Body of pancreas (tissue), 4 donors: ENCODE measurements at places on chromosomes 6 and 20.
A peak's percentile ranks its signal among the peaks of the same experiment; 100 is the strongest.

GRCh38 chr6:117592983-117593759, 9.1 kb downstream of the GOPC start:
- H3K4me3 ChIP-seq = no peak overlapping the region
- no peak overlapping the region for H3K27ac ChIP-seq
- H3K27me3 ChIP-seq = no peaks in the 10 kb centered on the region

- no peaks in the 10 kb centered on the region for H3K4me1 ChIP-seq
- DNase-seq = no peak
- H3K27me3 ChIP-seq = no peaks in the 10 kb centered on the region
- no peak overlapping the region for H3K27ac ChIP-seq
Measured at GRCh38 chr20:38001981-38002380, 31.3 kb downstream of the TTI1 start.

DNA sequence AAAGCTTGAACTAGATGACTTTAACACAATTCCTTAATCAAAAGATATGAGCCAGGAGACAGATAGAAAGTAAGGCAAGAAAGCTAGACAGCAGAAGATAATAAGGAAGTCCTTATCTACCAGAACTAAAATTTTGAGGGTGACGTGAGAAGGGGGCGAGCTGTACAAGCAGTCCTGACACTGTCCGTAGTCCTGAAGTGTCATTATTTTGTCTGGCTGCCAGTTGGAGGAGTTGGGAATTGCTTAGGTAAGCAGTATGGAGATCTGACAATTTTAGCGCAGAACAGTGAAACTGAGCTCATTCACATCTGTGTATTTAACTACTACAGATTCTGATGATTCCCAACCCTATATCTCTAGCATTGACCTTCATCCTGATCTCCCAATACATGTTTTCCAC, 25.8 kb upstream of the CEP85L start:
- no peaks in the 10 kb centered on the region for H3K4me1 ChIP-seq
- H3K36me3 ChIP-seq = no peaks in the 10 kb centered on the region
- H3K27ac ChIP-seq = no peak overlapping the region
- H3K27me3 ChIP-seq = no peaks in the 10 kb centered on the region

DNA sequence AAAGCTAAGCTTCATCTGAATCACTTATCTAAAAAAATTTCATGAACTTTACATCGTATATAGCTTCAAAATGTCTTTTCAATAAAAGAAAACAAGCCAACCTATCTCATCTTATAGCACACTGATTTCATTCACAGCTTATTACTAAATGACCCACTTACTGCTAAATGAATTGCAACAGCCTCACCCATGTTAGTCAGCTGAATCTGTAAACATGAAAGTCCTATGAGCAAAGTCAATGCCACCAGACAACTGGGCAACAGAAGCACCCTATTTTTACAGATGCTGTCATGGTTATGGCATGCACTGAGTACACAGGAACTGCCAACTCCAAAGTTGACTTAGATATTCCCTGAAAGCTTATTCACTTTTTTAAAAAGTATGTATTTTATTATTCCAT, 41.2 kb upstream of the DST start:
- no peaks in the 10 kb centered on the region for H3K4me1 ChIP-seq
- H3K36me3 ChIP-seq = no peaks in the 10 kb centered on the region
- peak; percentile 57 for DNase-seq
- H3K4me3 ChIP-seq = no peak overlapping the region
- no peak overlapping the region for H3K27ac ChIP-seq

DNA sequence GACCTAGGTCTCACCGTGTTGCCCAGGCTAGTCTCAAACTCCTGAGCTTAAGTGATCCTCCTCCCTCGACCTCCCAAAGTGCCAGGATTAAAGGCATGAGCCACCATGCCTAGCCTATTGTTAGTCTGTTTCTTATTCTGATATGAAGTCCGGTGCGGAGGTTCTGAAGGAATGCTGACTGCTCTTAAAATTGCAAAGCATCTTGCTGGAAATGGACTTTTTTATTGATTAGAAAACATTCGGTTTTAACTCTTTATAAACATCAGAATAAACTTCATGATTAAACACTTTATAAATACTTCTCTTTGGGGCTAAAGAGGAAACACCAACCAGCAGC, 3.2 kb downstream of the TNFAIP3 start:
- no peak overlapping the region for H3K4me3 ChIP-seq
- H3K27me3 ChIP-seq = no peaks in the 10 kb centered on the region
- peaks cover 3% of the 10 kb centered on the region for H3K36me3 ChIP-seq
- peak overlapping the region; percentile 33 for H3K27ac ChIP-seq

DNA sequence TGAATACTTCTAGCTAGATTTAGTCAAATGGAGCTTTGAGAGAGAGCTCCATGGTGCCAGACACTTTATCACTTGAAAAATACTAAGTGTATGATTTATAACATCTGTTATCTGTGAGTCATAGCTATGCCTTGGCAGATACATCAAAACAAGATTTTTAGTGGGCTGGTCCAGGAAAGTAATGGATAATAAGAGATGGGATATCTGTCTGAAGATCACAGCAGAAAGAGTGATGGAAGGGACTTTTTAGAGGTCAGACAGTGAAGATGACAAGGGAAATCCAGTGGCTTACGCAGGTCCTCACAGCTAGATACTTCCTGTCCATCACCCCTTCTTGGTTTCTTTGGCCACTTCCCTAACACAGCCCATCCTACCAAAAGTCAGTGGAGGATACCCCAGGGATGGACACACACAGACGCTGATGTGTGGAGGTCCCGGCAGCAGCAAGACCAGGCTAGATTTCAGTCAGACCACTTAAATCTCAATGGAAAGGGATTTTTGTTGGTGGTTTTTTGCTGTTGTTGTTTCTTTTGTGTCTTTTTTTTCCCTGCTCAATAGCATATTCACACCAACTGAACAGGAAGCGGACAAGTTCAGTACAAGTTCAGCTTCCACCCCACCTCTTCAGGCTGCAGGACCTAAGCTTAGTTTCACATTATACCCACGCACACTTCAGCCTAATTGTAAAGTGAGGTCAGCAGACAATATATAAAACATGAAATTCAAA, 209.3 kb downstream of the ALDH8A1 start:
- no peaks in the 10 kb centered on the region for H3K4me1 ChIP-seq
- no peak overlapping the region for H3K4me3 ChIP-seq
- DNase-seq = no peak
- H3K36me3 ChIP-seq = no peaks in the 10 kb centered on the region
- H3K27ac ChIP-seq = no peak overlapping the region
- H3K27me3 ChIP-seq = no peaks in the 10 kb centered on the region

DNA sequence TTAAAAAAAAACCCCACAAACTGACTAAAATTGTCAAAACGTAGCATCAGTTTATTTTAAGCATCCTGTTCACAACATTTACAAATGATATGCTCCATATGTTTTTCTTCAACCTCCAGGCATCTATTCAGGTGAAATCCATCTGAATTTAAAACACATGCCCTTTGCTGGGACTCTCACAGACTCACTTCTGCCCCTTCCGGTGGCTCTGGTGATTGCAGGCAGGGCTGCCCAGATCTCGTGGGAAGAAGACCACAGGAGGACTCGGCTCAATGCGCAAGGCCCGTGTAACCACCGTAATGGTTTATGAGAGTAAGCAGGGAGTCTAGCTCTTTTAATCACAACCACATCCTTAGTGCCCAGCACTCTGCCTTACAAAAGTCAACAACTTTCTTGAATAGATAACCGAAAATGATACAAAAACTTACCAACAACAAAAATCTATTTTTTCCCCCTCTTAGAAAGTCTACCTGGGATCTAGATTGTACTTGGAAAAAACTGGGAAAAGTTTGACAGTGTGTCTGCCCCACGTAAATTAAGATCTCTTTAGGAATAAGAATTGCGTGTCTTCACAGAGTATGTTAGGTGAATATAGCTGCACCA, 139.1 kb downstream of the KIF16B start:
- no peaks in the 10 kb centered on the region for H3K4me1 ChIP-seq
- no peak overlapping the region for H3K4me3 ChIP-seq
- H3K36me3 ChIP-seq = no peaks in the 10 kb centered on the region
- DNase-seq = peak; percentile 77
- no peaks in the 10 kb centered on the region for H3K27me3 ChIP-seq

- peak overlapping the region; percentile 20 for H3K4me3 ChIP-seq
- peaks cover 45% of the 10 kb centered on the region for H3K4me1 ChIP-seq
- H3K27me3 ChIP-seq = no peaks in the 10 kb centered on the region
- no peak for DNase-seq
Measured at GRCh38 chr6:1605004-1605892, 4.5 kb upstream of the FOXC1 start.

DNA sequence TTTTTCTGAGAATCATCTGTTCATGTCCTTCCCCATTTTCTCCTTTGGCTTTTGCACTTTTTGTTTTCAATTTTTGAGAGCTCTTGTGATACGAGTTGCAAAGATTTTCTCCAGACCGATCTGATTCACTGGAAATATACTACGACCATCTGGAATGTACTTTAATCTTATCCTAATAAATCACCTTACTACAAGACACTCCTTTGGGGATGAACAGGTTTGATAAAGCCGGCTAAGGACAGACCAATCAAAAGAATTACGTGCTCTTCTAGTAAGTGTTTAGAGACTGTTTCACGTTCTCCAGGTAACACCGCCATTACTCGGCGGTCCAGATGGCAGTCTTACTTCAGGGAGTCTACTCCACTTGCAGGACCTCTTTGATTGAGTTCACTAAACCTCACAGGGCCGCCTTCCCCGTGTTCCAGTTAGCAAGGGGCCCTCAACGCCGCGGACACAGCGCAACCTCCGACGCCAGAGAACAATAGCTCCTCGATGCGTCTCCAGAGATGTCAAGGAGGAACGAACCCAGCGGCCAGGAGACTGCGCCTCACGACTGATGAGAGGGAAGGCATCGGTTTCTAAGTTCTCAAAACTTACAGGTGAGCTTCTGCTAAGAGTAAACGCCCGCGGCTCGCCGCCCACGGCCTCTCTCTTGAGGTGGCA, 920 bp upstream of the WTAP start:
- peak overlapping the region; percentile 100 for H3K27ac ChIP-seq
- no peaks in the 10 kb centered on the region for H3K36me3 ChIP-seq
- peak overlapping the region; percentile 40 for H3K4me3 ChIP-seq
- no peaks in the 10 kb centered on the region for H3K27me3 ChIP-seq

DNA sequence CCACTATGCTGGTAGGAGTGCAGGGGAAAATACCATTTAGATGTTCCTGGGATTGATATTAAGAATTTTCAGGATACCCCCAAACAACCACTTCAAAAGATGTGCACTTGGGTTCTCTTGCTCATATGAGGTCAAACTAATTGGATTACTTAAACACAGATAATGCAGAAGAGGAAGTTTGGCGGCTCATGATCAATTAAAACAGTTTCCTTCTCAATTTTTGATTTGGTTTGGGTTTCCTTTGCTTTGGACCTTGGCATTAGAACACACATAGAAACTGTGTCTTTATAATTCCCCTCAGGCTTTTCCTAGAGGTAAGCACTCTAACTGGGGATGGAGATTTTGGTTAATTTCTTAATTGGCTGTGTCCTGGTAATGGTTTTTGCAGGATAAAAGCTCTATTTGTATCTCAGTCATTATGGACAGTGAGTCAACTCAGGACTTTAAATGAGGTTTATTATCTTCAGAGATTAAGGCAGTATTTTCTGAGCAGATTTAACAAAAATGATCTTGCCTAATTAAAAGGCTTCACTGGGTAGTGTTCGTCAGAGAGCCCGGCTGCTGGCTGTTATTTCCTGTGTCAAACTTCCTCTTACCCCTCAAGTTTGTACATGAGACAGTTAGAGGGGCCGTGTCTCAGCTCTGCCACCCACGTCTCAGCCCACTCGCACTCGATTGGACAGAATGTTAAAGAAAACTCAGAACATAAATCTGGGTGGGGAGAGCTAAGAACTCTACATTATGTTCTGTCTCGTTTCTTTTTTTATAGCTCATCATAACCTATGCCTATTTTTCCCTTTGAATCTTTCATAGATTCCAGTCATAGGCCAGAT, 50.3 kb upstream of the PREP start:
- no peak for DNase-seq
- H3K4me3 ChIP-seq = no peak overlapping the region
- H3K36me3 ChIP-seq = no peaks in the 10 kb centered on the region
- H3K4me1 ChIP-seq = no peaks in the 10 kb centered on the region
- H3K27me3 ChIP-seq = no peaks in the 10 kb centered on the region
- H3K27ac ChIP-seq = no peak overlapping the region

- peak overlapping the region; percentile 94 for H3K27ac ChIP-seq
- no peaks in the 10 kb centered on the region for H3K36me3 ChIP-seq
- no peak overlapping the region for H3K4me3 ChIP-seq
Measured at GRCh38 chr6:106702046-106702445, 72.7 kb downstream of the QRSL1 start.

GRCh38 chr20:17646209-17646960, 35.7 kb downstream of the RRBP1 start:
- peak overlapping the region; percentile 72 for H3K27ac ChIP-seq
- no peak overlapping the region for H3K4me3 ChIP-seq
- peaks cover 99% of the 10 kb centered on the region for H3K4me1 ChIP-seq

DNA sequence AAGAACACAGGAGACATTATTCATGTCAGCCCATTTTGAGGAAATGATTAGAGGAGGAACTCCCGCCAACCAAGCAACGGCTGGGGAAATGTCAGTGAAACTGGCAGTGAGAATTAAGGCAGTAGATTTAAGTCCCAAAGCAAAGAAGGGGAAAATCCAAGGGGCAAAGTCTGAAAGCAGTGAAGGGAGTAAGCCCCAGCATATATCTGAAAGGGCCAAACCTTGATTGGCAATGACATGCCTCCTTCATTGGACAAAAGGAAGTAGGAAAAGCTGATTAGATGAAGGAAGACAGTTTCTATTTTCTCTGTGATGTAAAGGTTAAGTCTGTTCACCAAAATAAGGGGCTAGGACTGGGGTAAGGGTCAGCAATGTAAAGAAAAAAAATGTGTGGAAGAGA, 190.3 kb downstream of the RNF144B start:
- H3K4me1 ChIP-seq = no peaks in the 10 kb centered on the region
- no peak overlapping the region for H3K4me3 ChIP-seq
- H3K27ac ChIP-seq = no peak overlapping the region
- no peak for DNase-seq
- H3K36me3 ChIP-seq = no peaks in the 10 kb centered on the region
- H3K27me3 ChIP-seq = no peaks in the 10 kb centered on the region

GRCh38 chr20:33097001-33097400, 17.6 kb downstream of the BPIFB4 start:
- no peaks in the 10 kb centered on the region for H3K4me1 ChIP-seq
- no peaks in the 10 kb centered on the region for H3K36me3 ChIP-seq
- no peaks in the 10 kb centered on the region for H3K27me3 ChIP-seq
- H3K4me3 ChIP-seq = no peak overlapping the region
- no peak overlapping the region for H3K27ac ChIP-seq
- no peak for DNase-seq

DNA sequence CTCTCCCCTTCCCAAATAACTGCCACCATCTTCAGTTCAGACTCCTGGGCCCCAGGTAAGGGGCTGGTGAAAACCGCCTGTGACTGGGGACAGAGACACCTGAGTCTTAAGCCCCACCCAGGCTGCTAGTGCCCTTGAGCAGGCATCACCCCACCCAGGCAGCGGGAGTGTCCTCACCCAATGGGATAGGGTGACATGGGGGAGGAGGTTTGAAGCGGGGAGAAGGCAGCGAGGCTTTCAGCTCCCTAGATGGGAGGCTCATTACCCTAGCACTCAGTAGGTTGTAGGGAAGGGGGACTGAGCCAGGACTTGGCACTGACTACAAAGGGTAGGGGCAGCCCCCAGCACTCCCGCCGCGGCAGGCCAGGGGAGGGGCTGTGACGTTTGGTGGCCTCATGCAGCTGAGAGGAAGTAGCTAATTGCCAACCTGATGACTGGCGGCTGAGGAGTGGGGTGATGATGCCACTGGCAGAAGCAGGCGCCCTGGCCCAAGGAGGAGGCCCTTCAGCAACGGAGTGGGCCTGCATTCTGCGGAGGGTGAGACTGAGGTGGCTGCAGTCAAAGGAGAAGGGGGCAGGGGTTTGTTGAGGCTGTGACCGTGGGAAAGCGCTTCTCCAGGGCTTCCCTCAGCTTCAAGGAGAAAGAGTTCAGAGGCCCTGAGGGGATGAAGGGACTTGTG, 126.9 kb downstream of the MRPL14 start:
- H3K4me3 ChIP-seq = no peak overlapping the region
- peaks cover 54% of the 10 kb centered on the region for H3K4me1 ChIP-seq
- no peak overlapping the region for H3K27ac ChIP-seq
- DNase-seq = peak; percentile 43
- no peaks in the 10 kb centered on the region for H3K36me3 ChIP-seq
